NCI-H526 (cell line): ENCODE measurements at places on chromosomes 4 and X.

- peak; percentile 23 for DNase-seq
Observed at GRCh38 chr4:185820146-185821028, 8.4 kb upstream of the SORBS2 start.

DNA sequence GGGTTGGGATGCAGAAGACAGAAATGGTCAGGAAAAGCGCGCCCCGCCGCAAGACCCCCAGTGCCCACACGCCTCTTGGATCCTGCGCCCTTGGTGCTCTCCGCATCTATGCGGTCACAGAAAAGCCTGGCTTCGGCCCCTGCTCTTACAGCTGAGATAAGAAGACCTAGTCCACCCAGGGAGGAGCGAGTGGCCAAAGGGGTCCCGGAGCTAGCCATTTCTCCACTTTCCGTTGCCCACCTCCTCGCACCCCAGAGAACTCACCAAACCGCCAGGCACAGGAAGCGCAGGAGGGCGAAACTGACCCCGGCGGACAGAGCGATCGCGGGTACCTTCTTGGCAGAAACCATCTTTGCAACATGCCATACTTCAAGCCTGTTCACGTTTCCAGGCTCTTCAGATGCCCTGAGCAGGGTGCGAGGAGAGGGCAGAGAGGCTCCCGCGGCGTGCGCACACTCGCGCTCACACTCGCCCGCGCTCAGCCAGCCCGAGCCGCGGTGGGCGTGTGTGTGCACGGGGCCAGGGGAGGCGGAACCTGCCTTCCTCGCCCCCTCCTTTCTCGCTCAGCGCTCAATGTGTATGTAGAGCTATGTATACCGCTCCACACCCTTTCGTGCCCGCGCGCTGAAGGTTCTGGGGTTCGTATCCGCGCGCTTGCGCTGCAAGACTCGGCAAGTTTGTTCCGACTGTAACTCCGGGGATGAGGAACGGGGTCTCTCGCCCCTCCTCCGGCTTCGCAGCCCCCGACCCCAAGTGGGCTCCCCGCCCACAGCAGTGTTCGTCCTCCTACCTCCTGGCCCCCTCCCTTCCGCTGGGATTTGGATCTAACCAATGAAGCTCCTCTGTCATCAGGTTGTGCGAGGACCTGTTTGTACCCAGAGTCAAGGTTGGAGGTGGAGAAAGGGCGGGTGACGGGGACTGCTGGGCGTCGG lies at the start of gene GABRA4:
Gene GABRA4 (minus strand): TSS at position 507 of the 932 bp plus-strand sequence. CDS start 157 bp downstream, at position 350.
- no peak for DNase-seq

DNA sequence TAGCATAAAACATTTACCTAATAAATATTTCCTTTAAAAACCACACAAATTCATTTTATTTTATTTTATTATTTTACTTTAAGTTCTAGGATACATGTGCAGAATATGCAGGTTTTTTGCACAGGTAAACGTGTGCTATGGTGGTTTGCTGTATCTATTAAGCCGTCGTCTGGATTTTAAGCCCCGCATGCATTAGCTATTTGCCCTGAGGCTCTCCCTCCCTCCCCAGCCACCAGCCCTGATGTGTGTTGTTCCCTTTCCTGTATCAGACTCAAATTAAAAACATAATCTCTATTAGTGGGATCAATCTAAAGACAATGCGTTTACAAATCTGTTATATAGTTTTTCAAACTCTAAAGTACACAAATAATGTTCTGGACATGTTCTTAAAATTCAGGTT lies 1.2 kb upstream of the HTN3 start:
- DNase-seq: no peak

- peak; percentile 6 for DNase-seq
Observed at GRCh38 chrX:24561121-24561520, 86.0 kb downstream of the PCYT1B start.

GRCh38 chrX:48703642-48704481 lies 7.3 kb downstream of the SUV39H1 start:
- DNase-seq: no peak

DNA sequence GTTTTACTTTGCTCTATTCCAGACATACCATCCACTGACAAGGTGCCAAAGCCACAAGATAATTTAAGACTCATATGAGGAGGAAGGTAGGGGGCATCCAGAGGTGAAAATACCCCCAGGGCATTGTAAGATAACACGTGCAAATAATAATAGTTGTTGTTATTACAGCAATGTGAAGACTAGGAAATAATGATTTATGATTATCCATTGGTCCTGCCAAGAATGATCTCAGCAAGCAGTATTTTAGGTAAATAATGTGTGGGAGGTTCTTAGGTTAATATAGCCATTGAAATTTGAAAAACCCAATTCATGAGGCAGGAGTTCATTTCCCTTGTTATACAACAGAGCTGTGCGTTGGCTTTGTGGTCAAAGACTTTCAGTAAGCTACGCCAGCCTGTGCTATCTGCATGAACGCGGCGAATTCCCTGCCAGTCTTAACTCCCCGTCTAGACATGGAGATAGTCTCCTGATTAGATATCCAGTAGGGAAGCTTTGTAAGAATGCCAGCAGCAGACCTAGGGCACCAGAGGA lies 47.2 kb upstream of the MXRA5 start:
- DNase-seq: no peak

DNA sequence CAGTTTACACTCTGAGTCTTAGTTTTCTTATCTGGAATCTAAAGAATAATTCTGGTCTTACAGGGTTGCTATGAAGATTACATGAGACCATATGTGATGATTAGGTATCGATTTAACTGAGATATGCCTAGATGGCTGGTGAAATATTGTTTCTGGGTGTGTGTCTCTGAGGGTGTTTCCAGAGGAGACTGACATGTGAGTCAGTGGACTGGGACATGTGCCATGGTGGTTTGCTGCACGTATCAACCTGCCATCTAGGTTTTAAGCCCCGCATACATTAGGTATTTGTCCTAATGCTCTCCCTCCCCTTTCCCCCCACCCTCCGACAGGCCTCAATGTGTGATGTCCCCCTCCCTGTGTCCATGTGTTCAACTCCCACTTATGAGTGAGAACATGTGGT lies 186.0 kb upstream of the CXorf66 start:
- DNase-seq: no peak

- DNase-seq: no peak
Observed at GRCh38 chrX:581720-582298, 48.8 kb upstream of the SHOX start.

DNA sequence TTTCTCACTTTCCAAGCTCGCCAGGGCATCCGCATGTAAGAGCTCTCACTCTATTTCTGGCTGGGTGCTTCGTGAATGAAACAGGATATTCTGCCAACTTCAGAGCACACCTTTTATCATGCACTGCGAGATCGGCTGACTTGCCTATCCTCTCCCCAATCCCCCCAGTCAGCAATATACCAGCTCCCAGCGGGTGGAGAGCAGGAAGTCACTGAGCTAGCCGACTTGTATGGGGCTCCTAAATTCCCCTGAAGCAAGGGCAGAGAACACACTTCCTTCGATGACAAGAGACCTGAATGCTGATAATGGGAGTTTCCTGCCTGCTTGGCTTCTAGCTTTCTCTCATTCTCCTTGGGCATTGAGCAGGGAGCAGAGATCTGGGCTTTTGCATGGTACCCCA lies 33.8 kb upstream of the MAMLD1 start:
- DNase-seq: no peak

DNA sequence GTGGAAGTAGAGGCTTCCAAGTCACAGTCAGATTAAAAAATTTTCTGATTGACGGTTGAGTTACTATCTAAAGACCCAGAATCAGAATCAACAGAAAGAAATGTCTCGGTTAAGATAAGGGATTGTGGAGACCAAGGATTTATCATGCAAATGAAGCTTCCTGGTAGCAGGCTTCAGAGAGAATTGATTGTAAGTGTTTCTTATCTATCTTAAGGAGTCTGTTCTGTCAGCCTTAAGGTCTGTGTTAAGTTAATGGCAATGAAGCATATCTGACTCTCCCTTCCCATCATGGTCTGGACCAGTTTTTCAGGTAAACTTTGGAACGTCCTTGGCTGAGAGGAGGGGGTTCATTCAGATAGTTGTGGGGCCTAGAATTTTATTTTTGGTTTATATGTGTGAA lies 780.2 kb downstream of the FAM133A start:
- no peak for DNase-seq

GRCh38 chr4:177322266-177322665 lies 12.6 kb downstream of the NEIL3 start:
- DNase-seq: no peak

GRCh38 chrX:72130156-72130761 lies 1.5 kb downstream of the RTL5 start:
- no peak for DNase-seq

- no peak for DNase-seq
Observed at GRCh38 chr4:75251547-75251946, 262.7 kb downstream of the RCHY1 start.

GRCh38 chr4:163528653-163529052 lies 34.2 kb downstream of the TMA16 start:
- DNase-seq: no peak

- no peak for DNase-seq
Observed at GRCh38 chr4:168265327-168265726, 53.2 kb downstream of the DDX60 start.

- DNase-seq: no peak
Observed at GRCh38 chrX:120426599-120426998, 42.5 kb downstream of the LAMP2 start.

- DNase-seq: peak; percentile 7
Observed at GRCh38 chr4:189090174-189090814, 850.4 kb upstream of the FRG1 start.

GRCh38 chr4:11546391-11547175 lies 117.9 kb upstream of the HS3ST1 start:
- DNase-seq: no peak

GRCh38 chrX:112051576-112051975 lies 31.0 kb downstream of the TRPC5 start:
- no peak for DNase-seq

- DNase-seq: no peak
Observed at GRCh38 chr4:186813377-186814068, 89.9 kb upstream of the FAT1 start.

- no peak for DNase-seq
Observed at GRCh38 chr4:98493296-98493695, 165.1 kb downstream of the TSPAN5 start.

DNA sequence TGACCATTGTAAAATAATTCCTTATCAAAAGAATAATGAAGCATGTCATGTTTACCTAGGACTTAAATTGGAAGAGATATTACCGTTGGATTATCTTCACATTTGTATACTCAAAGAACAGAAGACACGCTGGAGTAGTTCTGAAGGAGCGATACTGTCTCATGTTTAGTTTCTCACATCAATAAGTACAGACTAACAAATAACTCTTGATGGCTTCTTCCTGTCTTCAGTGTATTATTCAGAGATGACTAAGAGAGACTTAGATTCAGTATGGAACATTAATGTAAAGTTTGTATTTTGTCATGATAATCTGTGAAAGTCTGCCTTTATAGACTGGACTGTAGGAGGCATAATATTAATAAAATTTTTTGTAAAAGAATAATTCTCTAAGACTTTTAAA lies 72.7 kb downstream of the SPRY1 start:
- no peak for DNase-seq

- no peak for DNase-seq
Observed at GRCh38 chr4:87081826-87082225, 138.6 kb downstream of the KLHL8 start.

DNA sequence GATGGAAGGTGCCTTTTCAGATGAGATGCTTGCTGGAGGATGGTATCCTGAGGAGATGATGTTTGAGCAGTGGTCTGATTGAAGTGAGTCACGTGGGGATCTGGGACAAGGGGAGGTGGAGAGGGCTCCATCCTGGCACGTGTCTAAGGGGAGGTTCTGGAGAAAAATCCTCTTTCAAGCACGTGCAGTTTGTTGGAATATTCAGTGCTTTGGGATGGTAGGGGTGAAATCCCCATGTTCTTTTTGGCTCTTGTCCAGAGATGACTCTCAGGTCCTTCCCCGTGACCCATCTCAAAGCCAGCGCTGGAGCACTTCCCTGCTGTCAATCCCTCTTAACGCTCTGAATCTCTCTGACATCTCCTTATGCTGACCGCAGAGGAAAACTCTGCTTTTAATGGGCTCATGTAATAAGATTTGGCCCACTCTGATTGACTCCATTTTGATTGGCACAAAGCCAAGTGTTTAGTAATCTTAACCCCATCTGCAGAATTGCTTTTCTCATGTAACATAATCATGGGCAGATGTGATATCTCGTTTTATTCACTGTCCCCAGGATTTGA lies 10.8 kb upstream of the KLKB1 start:
- DNase-seq: no peak

DNA sequence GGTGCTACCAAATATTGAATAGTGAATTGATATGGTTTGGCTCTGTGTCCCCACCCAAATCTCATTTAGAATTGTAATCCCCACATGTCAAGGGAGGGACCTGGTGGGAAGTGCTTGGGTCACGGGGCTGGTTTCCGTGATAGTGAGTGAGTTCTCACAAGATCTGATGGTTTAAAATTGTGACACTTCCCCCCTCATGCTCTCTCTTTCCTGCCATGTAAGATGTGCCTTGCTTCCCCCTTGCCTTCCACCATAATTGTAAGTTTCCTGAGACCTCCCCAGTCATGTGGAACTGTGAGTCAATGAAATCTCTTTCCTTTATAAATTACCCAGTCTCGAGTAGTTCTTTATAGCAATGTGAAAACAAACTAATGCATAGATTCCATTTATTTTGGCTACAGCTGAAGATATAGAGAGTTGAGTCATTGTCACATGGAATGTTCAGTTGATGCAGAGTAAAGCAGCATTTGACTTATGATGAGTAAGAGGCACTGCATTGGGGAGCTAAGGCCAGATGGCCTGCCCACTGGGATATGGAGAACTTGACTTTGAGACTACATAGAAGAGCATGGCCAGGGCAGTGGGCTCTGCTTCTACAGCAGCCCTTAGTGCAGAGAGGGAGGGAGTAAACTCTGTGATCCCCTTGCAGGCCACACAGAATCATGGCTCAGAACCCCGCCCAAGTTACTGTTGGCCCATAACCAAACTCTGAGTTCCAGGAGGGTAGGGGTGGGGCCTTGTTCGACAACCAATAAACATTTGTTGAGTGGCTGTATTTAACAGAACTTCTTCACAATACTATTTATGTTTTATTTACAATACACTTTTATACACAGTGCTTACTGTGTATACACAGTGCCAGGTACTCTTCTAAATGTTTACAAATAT lies 34.2 kb downstream of the RAI2 start:
- DNase-seq: no peak

DNA sequence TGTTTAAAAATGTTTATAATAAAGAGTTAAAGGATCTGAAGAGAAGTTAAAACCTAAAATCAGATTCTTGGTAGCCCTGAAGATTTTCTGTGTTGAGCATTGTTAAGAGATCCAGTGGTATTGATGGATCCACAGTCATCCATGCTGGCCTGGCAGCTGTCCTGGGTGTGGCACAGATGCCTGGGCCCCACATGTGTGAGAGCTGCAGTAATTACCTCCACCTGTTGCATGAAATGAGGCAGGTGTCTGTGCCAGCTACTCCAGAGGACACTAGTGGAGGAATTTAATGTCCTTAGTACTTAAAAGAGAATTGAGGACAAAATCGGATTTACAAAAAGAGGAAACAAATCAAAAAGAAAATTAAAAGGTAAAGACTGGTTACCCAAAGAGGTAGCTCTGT lies 44.0 kb downstream of the MGST2 start:
- DNase-seq: no peak
